ENCODE measurements at places on chromosomes 4 and X.

DNA sequence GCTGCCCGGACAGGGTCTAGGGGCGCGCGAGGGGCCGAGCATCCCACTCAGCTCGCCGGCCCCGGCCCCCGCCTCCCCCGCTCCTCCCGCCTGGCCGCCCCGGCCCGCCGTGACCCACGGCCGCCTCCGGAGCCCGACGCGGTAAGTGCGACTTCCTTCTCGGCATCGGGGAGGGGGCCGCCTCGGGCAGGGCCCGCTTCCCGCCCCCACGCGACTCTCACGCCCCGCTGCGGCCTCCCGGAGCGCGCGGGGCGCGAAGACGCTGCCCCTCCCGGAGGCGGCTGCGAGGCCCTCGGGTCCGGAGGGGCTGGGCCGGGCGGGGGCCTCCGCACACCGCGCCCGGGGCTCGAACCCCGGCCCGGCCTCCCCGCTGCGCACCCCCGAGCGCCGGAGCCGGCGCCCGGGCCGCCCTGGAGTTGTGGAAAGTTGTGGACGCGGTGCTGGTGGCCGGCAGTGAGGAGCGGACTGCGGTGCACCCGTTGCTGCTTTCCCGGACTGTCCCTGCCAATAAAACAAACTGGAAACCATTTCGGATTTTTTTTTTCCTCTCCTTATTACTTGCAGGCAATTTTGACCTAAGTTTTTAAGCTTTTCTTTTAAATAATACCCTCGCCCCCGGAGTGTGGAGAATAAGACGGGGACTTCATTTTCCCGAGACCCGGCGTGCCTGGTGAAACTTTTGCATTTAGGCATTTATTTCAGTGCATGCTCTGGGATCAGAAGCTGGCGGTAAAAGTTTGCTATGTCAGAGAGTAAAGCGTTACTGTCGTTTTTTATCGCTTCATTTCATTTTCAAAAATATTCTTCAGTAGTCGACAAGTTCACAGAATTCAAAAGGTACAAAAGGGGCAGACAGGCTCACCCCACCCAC lies 13.0 kb upstream of the TMEM156 start:
- DNase-seq, result no peak

DNA sequence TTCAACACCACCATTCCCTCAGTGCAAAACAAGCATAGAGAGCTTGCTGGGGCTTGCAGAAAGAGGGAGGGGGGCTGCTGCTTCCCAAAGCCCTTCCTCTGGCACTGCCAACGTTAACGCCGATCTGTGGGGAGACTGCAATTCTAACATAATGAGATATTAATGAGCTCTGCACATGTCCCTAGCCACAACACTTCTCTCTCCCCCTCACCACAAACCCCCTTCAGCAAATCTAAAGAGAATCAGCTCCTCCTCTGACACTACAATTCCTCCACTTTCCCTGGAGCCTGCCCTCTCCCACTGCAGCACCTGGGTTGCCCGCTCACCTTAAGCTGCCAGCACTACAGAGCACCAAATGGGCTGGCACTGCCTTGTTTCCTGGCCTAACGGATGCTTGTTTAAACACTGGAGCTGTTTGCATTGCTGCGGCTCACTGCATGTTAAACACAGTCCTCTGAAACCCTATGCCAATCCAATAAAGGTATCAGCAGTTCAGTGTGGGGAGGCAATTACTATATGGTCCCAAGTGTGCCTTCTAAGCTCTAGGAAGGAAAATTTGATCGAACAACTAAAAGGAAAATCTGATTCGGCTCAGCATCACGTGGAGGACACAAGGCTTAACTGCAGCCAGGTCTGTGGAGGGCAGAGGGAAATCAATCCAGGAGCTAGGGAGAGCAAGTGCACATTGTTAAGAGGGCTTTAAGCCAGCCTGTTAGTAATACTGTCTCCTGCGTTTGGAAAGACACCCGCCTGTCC lies 232.4 kb downstream of the MAML3 start:
- no peak for DNase-seq

GRCh38 chr4:168150420-168151050 lies 58.2 kb downstream of the ANXA10 start:
- no peak for DNase-seq

- peak; percentile 11 for DNase-seq
Measured at GRCh38 chrX:19602866-19603622, 87.7 kb upstream of the MAP3K15 start.

- DNase-seq, result no peak
Measured at GRCh38 chrX:15418041-15418706, 34.0 kb upstream of the VEGFD start.

DNA sequence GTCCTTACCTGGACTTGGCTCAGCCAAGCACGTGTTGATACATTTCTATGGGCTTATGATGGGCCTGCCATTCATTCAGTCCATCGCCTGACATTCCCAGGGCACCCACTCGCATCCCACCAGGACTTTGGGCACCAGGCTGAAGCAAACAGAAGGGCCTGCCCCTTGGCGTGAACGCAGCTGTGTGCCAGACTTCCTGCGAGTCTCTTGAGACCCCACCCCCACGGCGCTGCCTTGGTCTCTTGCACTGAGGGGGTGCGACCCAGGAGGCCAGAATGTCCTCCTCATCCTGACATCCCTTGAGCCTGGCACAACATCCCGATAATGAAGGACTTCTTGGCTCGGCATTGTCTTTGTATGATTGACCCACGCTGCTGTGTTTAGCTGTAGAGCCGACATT lies 1.5 kb upstream of the PSAPL1 start:
- no peak for DNase-seq

GRCh38 chr4:138200236-138200590 lies 41.9 kb downstream of the SLC7A11 start:
- DNase-seq, result no peak

DNA sequence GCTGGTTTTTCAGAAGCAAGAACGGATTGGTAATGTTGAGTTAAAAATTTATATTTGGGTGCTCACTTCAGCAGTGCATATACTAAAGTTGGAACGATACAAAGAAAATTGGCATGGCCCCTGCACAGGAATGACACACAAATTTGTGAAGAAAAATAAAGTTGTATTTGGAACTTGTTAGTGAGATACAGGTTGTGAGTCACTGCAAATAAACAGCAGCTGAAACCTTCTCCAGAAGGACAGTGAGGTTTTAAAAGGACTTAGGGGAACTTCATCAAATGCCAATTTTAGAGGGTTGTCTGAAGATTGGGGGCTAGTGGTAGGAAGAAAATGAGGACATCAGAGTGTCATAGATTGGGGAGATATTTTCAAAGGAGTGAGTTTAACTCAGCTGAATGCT lies 79.7 kb upstream of the ELOVL6 start:
- no peak for DNase-seq

DNA sequence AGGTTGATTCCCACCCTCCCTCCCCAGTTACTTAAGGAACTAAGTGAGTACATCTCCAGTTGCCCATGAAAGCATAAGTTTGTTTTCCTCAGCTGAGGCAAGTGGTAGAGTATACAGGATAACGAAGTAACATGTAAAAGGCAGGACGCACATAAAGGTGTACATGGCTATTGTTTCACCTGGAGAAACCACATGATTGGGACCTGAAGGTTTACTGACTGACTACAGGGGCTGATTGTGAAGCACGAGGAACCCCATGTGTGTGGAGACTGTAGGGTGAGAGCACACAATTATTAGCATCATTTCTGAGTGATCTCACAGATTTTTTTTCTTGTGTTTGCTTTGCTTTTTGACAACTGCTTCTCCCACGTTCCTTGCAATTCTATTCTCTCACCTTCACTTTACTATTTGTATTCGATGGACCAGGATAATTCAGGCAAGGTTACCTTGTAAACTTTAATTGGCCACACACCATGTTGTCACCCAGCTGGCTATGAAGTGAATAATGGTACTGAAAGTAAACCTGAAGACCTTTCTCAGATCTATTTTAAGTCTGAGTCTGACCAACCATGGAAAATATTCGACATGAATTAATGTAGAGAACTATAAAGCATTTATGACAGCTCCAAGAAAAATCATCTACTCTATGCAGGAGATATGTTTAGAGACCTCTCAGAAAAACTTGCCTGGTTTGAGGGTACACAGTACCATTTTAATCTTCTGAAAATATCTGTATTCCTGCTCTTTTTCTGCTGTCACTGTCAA lies 102.5 kb upstream of the MYOZ2 start:
- DNase-seq, result no peak

DNA sequence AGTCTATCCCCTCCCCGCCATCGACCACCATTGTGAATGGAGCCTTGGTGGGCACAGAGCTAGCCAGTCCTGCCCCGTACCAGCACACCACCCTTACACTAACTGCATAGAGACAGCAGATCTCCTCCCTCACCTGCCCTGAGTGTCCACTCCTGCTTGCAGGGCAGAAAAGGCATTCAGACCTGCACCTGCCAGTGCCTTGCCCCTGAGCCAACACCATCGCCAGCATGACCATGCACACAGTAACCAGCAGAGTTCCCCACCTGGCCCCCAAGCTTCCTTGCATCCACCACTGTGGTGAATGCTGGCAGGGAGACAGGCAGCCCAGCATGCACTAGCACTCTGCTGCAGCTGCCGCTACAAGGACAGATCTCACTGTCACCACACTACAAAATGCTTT lies 397.1 kb downstream of the KLHL4 start:
- no peak for DNase-seq

GRCh38 chr4:16721613-16722291 lies 176.7 kb downstream of the LDB2 start:
- DNase-seq, result no peak

DNA sequence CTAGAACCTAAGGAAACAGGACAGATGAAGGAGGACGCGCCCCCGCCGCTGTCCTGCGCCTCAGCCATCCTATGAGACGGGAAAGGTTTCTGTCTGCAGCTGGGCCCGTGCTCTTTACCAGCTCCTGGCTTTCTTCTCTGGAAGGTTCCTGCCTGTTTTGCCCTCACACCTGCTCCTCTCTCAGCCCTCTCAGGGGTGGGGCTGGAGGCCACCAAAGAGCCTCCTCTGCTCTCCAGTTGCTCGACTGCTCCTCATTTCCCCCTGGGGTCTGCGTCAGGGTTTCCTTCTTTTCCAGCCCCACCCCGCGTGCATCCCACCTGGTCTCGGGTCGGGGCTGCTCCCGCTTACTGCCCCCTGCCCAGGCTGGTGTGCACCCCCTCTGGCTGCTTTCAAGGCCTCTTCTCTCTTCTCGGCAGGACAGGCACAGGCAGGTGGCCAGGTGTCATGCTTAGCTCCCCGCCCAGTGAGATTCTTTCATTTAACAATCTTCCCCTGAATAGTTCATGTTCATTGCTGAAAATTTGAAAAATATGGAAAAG lies 4.6 kb downstream of the HTT-AS start:
- DNase-seq, result no peak

GRCh38 chr4:1975880-1976279 lies 32.9 kb downstream of the NELFA start:
- no peak for DNase-seq

DNA sequence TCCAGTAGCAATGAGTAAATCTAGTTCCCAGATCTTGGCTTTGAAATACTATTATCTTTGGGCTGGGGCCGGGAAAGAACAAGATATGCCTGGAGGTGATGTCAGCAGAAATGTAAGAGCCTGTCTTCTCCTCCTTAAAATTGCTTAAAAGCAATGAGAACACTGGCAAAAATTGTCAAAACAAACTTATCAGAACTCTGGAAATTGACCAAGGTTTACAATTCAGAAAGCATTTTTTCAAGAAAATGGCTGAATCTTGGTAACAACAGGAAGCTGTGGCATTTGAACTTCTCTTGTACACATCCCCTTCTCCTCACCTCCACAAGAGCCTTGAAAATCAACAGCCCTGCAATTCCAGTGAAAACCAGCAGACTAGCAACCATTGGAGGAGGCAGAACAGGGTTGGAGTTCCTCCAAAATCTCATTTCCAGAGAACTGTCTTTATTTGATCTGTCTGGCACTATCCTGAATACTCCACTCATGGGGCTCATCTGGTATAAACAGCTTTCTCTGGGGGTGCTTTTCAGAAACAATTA lies 13.5 kb downstream of the TIMP1 start:
- no peak for DNase-seq

- DNase-seq, result no peak
Measured at GRCh38 chr4:93710847-93711430, 117.6 kb upstream of the ATOH1 start.

GRCh38 chrX:109299091-109299490 lies 182.8 kb downstream of the GUCY2F start:
- DNase-seq, result no peak

GRCh38 chr4:73943555-73943954 lies 38.3 kb downstream of the PF4 start:
- DNase-seq, result no peak

GRCh38 chr4:154953691-154954090 lies 172.6 kb downstream of the RBM46 start:
- DNase-seq, result no peak

GRCh38 chr4:19494961-19495360 lies 756.7 kb upstream of the SLIT2 start:
- DNase-seq, result no peak

DNA sequence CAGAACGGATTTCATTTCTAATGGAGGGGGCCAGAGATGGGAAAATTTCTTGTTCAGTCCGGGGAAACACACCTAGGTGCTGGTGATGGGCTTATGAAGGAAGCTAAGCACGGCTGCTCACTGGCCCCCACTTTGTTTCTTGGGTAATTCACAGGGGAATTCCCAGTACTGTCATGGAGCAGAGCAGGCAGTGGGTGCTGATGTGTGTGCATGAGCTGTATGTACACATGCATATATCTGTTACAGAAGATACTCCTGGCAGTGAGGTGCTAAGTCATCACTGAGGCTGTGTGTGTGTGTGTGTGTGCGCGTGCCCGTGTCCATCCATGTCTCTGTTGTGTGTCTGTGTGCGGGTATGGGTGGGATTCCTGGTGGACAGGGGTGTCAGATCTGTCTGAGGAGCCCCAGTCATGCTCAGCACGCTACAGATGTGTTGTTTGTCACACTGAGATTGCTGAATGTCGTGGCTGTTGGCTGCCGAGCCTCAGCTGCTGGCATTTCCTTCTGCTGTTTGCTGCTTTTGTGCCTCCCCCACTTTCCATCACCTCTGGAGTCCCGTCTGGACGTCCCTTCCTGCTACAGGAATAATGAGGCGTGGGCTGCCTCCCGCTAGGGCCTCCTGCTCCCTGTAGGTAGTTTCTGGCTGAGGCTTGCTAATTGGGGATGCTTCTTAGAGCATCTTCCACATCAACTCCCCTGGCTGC lies 53.3 kb downstream of the JADE1 start:
- DNase-seq, result no peak

- no peak for DNase-seq
Measured at GRCh38 chrX:10728806-10729389, 108.5 kb upstream of the MID1 start.

GRCh38 chr4:94519019-94519418 lies 67.3 kb downstream of the PDLIM5 start:
- DNase-seq, result no peak

GRCh38 chr4:7750972-7751371 lies 188.7 kb downstream of the AFAP1 start:
- DNase-seq, result no peak

- DNase-seq, result no peak
Measured at GRCh38 chr4:179624768-179625181, 2182.5 kb upstream of the AGA start.

Data from NCI-H460 (cell line).